KG1 (cell line): ENCODE measurements at places on chromosomes 16 and 17.

- DNase-seq, result no peak
Observed at GRCh38 chr17:10631048-10631700, 25.9 kb downstream of the MYH3 start.

DNA sequence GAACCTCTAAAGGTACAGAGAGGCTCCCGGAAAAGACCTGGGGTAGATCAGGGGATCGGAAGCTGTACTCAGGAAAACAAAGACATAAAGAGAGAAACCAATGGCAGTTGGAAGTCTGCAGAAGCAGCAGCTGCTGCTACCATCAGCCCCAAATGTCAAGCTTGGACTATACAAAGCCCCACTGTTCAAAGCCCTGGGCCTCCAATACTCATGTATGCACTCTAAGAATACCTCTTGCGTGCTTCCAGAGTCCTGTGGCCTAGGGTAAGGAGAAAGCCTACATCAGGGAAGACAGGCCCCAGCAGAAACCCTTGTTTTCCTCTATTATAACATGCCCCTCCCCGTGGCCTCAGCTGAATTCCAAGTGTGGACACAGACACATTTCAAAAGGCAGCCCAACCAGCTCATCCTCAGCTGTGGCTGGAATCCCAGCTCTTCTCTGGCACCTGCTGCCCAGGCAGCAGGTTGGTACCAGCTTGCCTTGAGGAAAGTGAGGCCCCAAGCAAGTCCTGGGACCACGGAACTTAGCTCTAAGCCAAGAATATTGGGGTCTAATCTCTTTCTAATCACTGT, 19.3 kb upstream of the MTMR4 start:
- DNase-seq, result no peak

GRCh38 chr16:1510941-1511351, 17.8 kb downstream of the TELO2 start:
- DNase-seq, result no peak

- DNase-seq, result no peak
Observed at GRCh38 chr16:17940584-17941364, 395.8 kb downstream of the NPIPA8 start.

GRCh38 chr17:73791631-73792030, 147.4 kb upstream of the SDK2 start:
- no peak for DNase-seq

DNA sequence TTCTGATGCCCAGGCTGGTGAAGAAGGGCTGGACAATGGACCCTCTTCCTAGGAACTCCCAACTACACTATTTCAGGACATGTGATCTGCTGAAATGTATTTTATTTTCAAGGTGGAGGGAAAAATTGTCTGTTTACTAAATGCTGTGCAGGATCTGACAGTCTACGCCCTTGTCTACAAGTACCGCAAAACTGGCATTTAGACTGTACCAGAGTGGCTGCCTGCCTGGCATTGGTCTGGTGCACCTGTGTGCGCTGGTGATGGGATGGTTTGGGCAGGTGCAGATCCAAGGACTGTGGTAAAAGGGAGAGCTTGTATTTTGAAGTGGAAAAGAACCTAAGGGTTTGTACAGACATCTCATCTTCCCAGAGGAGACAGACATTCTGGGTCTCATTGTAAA, 79.7 kb downstream of the AIPL1 start:
- no peak for DNase-seq
